ENCODE measurements at places on chromosomes 2 and 18.

GRCh38 chr2:25000036-25000435 is 28.3 kb upstream of the DNAJC27 start:
- DNase-seq = no peak

DNA sequence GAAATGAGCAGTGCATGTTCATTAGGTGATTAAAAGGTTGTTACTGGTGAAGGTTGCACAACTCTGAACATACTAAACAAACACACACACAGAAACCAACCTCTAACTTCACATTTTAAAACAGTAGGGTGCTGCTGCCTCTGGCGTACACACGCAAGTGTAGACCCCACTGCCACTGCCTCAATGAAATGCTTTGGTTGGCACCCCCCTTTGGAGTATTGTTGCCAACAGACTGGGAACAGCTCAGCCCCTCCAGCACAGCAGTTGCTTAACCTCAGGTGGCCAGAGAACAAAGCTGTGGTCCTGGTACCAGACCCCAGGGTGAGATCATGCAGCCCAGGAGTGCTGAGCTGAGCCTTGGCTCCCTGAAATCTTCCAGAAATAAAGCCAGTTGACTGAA is 138.6 kb downstream of the TMEM18 start:
- no peak for DNase-seq

GRCh38 chr2:84175340-84175739 is 283.7 kb downstream of the SUCLG1 start:
- no peak for DNase-seq

- DNase-seq = peak; percentile 25
Measured at GRCh38 chr18:62324181-62324828, 805 bp upstream of the TNFRSF11A start.

- DNase-seq = no peak
Measured at GRCh38 chr18:30150586-30151250, 891.8 kb downstream of the DSC3 start.

GRCh38 chr2:127624320-127624755 is 21.6 kb upstream of the GPR17 start:
- DNase-seq = no peak

DNA sequence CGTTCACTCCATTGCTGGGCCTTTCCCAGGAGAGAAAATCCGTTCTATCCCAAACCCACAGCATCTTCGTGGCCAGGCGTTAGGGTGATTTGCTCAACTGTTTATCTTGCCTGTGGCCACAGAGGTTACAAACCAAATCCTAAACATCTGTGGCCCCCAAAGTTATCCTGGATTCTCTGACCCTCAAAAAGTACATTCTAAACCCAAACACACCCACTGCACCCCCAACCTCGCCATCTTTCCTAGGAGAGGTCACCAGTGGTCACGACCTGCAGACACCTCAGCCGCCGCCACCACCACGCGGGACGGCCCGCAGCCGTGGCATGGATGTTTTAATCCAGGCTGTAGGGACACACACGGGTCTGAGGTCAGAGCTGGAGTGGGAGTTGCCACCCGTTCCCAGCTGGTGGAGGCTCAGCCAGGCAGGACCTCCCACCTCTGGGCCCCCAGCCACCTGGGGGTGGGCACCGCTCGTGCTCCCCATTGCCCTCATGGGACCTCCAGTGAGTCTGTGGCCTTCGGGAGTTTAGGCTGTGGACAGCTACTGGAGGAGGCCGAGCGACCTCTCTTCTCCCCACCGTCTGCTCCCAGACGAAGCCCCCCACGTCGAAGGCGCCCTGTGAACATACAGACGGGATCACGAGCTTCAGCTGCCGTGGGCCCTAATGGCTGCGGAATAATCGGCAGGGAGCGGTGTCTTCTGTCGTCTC is 72.0 kb downstream of the KCNG2 start:
- no peak for DNase-seq

GRCh38 chr2:126660971-126661370 is 5.0 kb downstream of the GYPC start:
- DNase-seq = no peak

- no peak for DNase-seq
Measured at GRCh38 chr2:189088591-189089205, 90.9 kb downstream of the COL5A2 start.

- DNase-seq = no peak
Measured at GRCh38 chr2:111169924-111170323, 49.2 kb downstream of the BCL2L11 start.

DNA sequence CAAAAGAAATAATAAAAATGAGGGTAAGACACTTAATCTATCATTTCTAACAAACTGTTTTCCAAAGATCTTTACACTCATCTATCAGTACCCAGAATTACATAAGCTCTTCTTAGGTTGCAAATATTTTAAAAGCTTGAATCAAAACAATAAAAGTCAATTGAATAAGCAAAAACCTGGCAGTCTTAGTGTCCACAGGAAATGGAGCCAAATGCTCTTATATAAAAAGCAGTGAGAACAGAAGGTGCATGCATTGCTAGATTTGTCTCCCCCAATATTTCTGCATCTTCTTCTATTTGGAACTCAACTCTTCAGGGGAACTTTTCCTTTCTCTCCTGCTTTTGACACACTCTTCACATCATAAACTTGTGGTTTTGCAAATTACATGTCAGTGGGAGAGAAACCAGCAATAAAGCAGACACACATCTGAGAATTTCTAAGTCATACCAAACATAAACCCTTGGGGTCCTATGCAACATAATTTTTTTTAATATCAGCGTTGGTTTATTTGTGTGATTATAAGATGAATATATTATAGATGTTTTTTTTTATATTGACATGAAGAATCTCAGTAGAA is 343.9 kb upstream of the ACVR2A start:
- no peak for DNase-seq

DNA sequence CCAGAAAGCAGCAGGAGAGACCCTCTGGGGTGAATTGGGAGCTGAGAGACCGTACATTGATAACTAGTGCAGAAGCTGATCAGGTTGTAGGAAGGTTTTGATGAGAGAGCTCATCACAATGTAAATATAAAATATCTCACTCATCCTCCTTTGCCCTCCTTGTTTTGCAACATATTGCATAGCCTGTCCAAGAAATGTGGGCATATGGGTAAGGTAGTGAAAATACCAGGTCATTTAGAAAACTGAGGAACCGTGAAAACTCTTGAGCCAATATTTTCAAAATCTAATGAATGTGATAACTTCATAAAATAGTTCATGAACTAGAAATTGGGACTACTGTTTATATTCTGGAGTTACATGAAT is 31.4 kb downstream of the C18orf54 start:
- DNase-seq = peak; percentile 31

DNA sequence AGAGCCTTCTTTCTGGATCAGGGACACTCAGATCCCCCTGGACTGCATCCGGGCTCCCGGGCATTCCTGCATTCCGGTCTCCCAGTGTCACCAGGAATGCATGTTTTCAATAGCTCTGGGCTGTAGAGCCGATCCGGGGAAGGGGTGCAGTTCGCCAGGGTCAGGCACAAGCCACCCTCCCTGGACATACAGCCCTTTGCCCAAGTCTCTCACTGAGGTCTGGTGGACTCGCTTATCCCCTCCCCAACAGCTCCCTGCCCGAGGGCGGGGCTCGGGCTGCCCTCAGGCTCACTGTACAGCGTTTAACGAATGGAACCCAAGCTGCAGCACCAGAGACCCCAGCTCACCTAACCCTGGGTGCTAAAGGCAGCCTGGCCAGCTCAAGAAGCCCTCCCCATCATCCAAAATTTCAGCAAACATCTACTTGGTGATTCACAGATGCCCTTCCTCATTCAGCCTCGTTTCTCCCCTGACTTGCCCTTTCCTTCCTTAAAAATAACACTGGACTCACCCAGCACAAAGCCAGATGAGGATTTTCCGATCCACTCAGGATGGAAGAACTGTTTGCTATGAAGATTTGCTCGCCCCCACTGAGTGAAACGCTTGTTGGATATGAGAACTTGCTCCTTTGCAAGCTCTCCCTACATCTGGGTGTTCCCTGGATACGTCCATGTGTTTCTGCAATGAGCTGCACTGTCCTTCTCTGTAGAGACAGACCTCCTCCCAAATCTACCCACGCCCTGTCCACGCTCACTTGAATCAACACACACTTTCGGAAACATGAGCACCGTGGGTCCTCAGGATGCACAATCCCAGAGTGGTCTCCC is 58.1 kb downstream of the PXDN start:
- peak; percentile 59 for DNase-seq

DNA sequence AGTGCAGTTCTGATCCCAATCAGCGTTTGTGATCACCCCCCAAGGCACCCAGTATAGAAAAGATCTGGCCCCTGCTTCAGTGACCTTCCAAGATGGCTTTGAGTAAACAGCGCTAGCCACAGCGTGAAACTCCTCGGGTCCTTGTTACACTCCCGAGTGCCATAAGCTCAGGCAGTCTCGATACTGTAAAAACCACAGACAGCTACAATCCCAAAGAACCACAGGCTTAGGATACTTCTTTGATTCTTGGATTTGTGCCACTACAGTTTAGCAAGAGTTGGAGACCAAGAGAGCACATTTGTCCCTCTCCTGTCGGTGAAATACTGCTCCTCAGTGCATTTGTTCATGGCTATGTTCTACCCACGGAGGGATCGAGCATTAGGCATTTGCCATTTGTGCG is 352.5 kb upstream of the ZNF521 start:
- DNase-seq = no peak

GRCh38 chr2:43838560-43839267 is at the start of the genes ABCG5 and ABCG8:
Gene ABCG5 (minus strand): TSS chr2:43838839. CDS start chr2:43838679, 160 bp downstream.
Gene ABCG8 (plus strand): TSS chr2:43838971. CDS start chr2:43839054, 83 bp downstream.
- DNase-seq = no peak

- no peak for DNase-seq
Measured at GRCh38 chr2:30179536-30179935, 32.7 kb downstream of the YPEL5 start.

DNA sequence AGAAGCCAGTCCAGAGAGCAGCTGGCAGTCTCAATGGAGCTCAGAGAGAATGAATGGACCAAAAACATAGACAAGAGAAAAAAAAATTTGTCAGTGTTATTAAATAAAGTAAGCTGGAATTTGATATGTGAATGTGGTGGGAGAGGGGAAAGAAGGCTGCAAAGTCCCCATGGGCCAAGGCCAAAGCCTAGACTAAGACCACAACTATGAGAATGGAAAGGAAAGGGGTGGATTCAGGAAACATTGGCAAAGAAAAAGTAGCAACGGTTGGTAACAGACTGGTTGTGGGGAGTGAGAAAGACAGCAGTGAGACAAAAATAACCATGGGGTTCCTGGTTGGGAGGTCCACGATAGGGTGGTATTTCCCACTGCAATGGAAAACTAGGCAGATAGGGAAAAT is 47.0 kb downstream of the ZEB2 start:
- DNase-seq = no peak

DNA sequence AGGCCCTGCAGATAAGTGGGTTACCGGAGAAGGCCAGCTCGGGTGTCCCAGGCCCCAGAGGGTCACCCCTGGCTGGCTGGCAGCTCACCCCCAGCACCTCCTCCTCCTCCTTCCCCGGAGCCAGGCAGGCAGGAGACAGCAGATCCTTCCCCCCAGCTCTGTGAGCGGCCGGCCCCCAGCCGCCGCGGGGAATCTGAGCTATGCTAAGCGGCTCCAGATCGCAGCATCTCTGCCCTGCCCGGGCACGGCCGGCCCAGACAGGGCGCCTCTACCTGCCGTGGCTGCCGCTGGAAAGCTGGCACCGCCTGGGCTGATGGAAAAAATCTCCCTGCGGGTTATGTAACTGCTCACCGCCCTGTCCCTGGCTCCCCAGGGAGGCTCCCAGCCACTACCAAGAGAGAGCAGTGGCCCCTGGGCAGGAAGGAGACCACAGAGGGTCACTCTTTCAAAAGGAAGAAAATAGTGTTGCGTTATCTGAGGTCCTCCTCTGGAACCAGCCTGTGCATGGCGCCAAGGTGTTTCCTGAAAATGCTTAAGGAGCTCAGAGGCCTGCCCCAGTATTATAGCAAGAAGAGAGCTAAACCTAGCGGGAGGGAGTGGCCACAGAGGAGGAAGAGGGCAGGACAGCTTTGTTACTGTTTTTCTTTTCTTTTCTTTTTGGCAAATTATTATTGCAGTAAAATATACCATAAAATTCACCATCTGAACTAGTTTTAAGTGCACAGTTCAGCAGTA is 179.0 kb downstream of the SMAD7 start:
- no peak for DNase-seq

- peak; percentile 86 for DNase-seq
Measured at GRCh38 chr2:55718165-55719008, 24.7 kb upstream of the PNPT1 start.

GRCh38 chr18:31983976-31984375 is 34.6 kb upstream of the RNF125 start:
- no peak for DNase-seq

- DNase-seq = no peak
Measured at GRCh38 chr18:75644871-75645270, 217.4 kb upstream of the SMIM21 start.

GRCh38 chr2:65350651-65351056 is 81.7 kb downstream of the SPRED2 start:
- DNase-seq = peak; percentile 35

- peak; percentile 78 for DNase-seq
Measured at GRCh38 chr2:27683390-27684071, 19.8 kb downstream of the SLC4A1AP start.

GRCh38 chr2:43642363-43642762 is 5.3 kb downstream of the PLEKHH2 start:
- no peak for DNase-seq

GRCh38 chr2:108917526-108917925 is 71.5 kb downstream of the EDAR start:
- no peak for DNase-seq

GRCh38 chr2:129748653-129749052 is 230.8 kb upstream of the RAB6C start:
- DNase-seq = no peak

DNA sequence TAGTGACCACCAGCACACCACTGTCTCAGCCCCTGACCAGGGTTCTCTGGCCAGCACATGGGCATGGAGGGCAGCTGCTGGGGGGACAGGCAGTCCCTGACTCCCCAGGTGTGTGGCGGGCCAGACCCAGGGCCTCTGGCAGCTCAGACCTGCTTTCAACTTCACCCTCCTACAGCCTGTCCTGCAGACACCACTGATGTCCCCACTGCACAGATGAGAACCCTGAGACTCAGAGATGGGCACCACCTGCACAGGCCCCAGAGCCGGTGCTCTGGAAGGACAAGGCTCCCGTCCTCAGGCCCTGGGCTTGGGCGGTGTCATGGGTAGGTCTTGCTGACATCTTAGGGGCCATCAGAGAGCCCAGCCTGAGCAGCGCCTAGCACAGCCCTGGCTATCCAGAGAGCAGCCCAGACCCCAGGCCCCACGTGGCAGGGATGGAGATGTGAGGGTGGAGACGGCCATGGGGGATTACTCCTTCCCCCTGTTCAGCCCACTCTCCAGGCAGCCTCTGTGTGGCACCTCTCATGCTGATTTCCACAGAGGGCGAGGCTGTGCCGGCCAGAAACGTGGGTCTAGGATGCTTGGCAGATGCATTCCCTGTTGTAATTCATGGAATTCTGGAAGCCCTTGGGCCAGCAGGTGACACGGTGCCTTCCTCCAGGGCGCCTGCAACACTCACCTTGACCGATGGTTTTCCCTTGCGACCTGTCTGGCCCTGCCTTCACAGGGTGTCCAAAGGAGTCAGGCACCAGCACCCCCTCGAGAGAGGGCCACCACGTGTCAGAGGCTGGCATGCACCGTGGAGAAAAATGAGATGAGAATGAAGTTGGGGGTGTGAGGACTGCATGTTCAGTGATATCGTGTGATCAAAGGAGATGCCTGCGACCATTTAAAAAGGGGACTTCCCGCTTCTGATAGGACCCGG is 61.2 kb upstream of the GLI2 start:
- DNase-seq = no peak
